ENCODE measurements at places on chromosomes 1 and 21.

DNA sequence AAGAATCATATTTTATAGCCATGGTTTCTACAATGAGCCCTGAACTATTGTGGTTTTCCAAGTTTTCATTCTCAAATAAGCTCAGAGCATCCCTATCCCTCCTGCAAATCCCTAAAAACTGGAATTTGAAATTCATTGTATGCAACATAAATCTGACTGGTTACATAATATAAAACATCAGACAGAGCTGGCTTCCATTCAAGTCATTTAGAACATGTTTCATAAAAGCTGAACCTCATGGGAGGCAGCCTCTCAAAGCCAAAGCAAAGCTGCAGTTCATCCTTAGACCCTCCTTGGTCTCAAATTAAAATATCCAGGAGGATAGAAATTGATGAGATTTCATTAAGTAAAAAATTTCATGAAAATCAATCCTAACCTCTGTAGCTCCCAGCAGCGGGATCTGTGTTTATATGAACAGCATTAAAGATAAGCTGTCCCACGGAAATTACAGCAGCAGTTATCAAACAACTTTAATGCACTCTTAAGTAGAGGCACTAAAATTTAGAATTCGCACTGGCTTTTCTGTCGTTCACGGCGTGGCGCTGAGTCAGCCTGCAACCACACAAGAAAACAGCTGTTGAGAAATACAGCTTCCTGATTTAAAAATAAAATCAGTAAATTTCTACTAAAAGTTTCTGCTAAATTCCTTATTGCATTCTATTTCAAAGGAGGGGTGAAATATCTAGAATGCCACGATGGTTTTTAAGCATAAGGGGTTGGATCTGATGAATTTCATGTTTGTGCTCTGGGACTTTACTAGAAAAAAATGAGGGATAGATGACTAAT, 99.9 kb upstream of the TIAM1 start:
- no peak for DNase-seq

- peak; percentile 76 for DNase-seq
These were observed 9.0 kb downstream of the IGSF9 start for GRCh38 chr1:159936273-159936904.

DNA sequence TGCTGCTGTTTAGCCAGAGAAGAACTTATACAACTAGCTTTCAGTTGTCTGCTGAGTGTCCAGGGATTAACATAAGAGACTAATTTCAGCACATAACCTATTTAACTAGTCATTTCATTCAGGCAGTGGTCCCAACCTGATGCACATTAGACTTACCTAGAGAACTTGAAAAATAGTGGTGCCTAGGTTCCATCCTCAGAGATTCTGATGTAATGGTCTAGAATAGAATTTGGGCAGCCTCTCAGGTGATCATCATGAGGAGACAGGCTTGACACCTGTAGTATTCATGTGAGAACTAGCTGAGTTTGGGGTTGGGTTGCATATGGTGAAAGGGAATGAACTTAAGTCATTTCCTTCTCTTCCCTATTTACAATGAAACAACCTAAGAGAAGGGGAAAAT, 24.8 kb downstream of the CNST start:
- no peak for DNase-seq

- no peak for DNase-seq
These were observed 59.6 kb downstream of the RUNX1 start for GRCh38 chr21:34989337-34990151.

DNA sequence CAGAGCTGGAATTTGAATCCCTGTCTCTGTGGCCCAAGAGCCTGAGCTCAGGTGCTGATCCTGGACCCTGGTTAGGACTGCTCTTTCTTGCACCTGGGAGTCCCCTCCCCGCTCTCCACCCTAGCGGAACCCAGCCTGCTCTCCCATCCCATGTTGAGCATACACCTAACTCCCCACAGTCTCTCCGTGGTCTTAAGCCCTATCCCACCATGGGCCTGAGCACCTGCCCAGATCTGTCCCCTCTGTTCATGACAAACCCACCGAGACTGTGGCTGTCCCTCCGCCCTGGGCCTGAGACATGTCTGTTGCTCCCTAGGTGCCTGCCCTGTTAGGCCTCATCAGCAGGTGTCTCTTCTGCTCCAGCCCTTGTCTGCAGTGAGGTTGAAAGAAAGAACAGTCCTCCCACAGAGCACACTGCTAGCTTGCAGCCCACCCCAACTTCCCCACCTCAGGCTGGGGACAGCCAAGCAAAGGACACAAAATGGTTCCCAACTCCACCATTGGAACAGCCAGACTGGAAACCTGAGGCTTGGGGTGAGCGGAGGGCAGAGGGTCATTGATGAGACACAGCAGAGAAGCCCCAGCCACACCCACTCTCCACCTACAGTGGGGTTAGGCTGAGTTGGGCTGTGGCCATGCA, 118.5 kb downstream of the MATN1 start:
- DNase-seq = no peak

- DNase-seq = no peak
These were observed 813 bp upstream of the DEDD start for GRCh38 chr1:161133220-161133740.

DNA sequence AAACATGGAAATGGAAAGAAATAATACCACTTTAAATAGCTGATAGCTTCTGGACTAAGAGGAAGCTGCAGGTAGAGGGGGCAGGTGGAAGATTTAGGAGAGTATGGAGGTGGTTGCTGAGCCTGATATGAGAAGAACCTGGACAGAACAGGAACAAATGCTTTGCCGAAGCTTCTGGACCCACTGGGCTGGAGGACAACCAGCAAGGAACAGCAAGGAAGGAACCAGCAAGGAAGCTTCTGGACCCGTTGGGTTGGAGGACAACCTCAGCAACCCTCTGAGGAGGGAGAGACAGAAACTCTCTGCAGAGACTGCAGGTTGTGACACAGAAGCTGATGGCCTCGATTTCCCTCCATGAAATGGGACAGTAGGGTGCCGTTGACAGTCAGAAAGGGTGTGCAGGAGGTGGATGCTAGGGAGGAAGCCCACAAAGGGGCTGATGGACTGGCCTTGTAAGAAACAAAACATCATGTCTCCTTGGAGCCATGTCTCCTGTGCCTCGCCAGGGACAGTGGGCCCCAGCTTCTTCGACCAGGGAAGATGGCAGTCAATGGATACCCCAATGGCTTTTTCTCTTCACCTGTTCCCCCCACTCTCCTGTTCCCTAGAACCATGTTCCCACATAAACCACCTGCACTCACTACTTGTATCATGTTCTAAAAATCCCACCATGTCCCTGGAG, 8.3 kb upstream of the WNT3A start:
- no peak for DNase-seq

DNA sequence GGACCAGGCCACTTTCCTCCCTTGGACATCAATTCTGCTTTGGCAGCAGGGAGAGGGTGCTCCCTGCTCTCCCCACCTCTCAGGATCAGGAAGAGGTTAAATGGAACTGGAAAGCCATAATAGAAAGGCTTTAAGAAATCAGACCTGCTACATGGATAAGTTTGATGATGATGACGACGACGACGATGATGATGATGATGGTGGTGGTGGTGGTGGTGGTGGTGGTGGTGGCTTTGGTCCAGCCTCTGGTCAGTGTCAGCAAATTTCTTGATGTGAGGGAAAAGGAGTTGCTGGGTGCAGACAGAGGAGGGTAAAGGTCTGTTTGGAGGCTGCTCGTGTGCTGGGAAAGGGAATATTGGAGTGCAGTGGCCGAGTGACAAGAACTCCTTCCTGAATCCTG, 36.8 kb downstream of the VWA5B1 start:
- no peak for DNase-seq

DNA sequence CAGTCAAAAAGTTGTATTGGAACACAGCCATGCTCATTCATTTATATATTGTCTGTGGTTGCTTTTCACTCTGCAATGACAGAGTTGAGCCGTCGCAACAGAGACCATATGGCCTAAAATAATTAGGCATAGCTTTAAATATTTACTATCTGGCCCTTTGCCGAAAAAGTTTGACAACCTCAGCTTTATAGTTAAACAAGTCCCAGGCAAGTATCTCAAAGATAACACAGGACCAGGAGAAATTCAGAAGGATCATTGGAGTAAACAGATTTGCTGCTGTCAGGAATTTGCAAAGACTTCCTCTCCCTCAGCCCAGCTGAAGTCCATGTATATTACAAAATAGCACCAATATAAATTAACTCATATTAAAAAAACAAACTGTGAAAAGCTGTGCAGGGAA, 34.4 kb downstream of the NID1 start:
- no peak for DNase-seq

GRCh38 chr1:115062542-115063004, 26.7 kb downstream of the TSPAN2 start:
- peak; percentile 73 for DNase-seq
